Trophoblast cell (in vitro differentiated cells and primary cell): ENCODE measurements at places on chromosomes 4 and X.
A peak's percentile ranks its signal among the peaks of the same experiment; 100 is the strongest.

GRCh38 chr4:173246719-173247118, 78.1 kb downstream of the GALNT7 start:
- no peak for DNase-seq

GRCh38 chr4:78766650-78767049, 9.5 kb upstream of the BMP2K start:
- DNase-seq, result no peak

DNA sequence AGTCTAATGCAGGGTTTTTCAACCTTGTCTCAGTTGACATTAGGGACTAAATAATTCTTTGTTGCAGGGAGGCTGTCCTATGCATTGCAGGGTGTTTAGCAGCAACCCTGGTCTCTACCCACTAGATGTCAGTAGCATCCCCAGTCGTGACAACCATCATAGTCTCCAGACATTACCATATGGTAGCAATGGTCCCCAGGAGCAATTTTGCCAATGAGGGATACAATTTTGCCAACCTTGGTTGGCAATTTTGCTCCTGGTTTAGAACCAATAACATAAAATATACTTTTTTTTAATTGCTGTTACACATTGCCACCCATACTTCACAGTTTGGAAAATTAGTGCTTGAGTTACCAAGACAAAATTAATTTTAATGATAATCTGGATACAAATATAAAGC, 6.0 kb downstream of the EREG start:
- DNase-seq, result peak; percentile 41

DNA sequence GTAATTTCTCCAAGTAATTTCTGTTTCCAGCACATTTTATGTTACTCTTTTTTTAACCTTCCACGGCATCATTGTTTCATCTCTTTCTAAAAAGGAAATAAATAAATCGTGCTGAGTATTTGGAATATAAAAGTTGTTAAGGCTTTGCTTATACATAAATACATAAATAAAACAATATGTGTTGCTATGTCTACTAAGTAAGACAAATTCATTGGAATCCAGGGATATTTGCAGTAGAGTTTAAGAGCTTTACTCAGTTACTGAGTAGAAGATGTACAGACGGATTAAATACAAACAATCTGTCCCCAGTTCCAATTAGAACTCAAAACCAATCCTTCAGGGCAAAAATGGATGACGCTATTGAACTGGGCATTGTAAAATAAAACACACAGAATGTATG, 1.4 kb downstream of the ARHGAP24 start:
- DNase-seq, result no peak

- no peak for DNase-seq
These were observed 14.6 kb downstream of the SRPX start for GRCh38 chrX:38206036-38206435.

GRCh38 chr4:98996056-98996764, 689 bp downstream of the METAP1 start:
- DNase-seq, result peak; percentile 14

GRCh38 chr4:139655116-139655515, 10.5 kb upstream of the MGST2 start:
- DNase-seq, result peak; percentile 72

DNA sequence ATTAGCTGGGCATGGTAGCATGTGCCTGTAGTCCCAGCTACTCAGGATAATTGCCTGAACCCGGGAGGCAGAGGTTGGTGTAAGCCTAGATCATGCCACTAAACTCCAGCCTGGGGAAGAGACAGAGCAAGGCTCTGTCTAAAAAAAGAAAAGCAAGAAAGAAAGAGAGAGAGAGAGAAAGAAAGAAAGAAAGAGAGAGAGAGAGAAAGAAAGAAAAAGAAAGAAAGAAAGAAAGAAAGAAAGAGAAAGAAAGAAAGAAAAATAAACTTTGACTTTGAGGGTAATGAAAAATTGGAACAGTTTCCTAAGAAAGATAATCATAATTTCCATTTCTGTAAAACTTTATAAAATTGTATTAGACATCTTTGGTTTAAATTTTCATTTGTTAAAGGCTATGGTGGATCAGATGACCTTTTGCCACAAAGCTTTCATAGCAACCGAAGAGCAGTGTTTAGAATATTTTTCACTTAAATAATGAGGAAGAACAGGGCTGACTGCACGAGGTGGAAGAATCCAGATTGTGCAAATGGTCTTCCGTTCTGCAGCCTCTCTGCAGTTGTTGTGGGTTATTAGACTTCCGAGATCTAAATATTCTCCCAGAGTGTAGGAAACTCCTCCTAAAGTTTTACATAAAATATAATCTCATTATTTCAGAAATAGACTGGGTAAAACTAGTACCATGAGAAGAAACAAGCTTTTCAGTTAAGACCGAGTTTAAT, 55.9 kb downstream of the RBM47 start:
- peak; percentile 70 for DNase-seq

- no peak for DNase-seq
These were observed 41.3 kb upstream of the MTM1 start for GRCh38 chrX:150527108-150527507.

DNA sequence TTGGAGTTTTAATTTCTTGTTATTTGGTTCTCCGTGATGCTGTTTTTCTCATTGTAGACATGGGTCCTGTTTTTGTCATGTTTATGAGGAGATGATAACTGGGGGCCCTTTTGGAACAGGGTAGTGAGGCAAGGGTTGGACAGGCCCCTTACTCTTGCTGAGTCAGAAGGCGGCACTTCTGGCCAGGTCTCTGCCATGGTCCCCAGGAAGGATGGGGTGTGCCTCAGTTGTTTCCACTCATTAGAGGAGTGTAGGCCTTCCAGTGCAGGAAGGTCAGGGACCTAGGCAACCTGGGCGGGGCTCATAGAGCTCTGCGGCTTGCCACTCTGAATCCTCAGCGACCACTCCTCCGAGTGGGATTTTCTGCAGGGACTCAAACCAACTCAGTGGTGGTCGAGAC, 68.2 kb downstream of the NELFA start:
- DNase-seq, result no peak

- DNase-seq, result no peak
These were observed 508.8 kb downstream of the ANKRD50 start for GRCh38 chr4:124203613-124204238.
